ENCODE measurements at places on chromosomes 6 and 20. TPM values are rescaled to one million over a fixed set of nuclear protein-coding genes. Genes with fewer than 3 reads are reported as not detected.

Gene HLA-DQA2
- total RNA-seq = not detected

Gene LAMA2
- 54.8 TPM for total RNA-seq

Gene RIMS1
- total RNA-seq = not detected

Gene PGC
- not detected for total RNA-seq

All from myometrial cell (primary cell).